ENCODE measurements at places on chromosomes 4 and X.

GRCh38 chrX:41110801-41111625, 25.8 kb downstream of the USP9X start:
- DNase-seq, result no peak

- DNase-seq, result no peak
Measured at GRCh38 chr4:186813377-186814068, 89.9 kb upstream of the FAT1 start.

GRCh38 chr4:36206603-36207311, 37.6 kb downstream of the ARAP2 start:
- DNase-seq, result no peak

GRCh38 chr4:143148521-143148920, 36.2 kb upstream of the USP38 start:
- DNase-seq, result no peak

DNA sequence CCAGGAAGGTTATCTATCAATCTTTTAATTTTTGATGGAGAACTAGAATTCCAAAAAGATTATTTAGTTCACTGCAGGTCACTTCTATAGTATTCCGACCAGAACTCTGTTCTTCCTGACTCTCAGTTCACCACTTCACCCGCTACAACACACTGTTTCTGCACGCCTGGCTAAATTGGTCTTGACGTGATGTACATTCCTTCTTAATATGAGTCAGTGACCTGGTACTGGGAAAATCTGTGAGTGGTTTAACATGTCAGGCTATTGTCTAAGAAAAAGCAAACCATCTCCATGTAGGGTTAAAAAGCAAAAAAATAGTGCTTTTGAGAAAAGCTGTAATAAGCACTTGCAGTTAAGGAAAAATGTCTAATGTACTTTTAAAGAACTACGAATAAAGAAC, 120.4 kb downstream of the NDST3 start:
- no peak for DNase-seq

DNA sequence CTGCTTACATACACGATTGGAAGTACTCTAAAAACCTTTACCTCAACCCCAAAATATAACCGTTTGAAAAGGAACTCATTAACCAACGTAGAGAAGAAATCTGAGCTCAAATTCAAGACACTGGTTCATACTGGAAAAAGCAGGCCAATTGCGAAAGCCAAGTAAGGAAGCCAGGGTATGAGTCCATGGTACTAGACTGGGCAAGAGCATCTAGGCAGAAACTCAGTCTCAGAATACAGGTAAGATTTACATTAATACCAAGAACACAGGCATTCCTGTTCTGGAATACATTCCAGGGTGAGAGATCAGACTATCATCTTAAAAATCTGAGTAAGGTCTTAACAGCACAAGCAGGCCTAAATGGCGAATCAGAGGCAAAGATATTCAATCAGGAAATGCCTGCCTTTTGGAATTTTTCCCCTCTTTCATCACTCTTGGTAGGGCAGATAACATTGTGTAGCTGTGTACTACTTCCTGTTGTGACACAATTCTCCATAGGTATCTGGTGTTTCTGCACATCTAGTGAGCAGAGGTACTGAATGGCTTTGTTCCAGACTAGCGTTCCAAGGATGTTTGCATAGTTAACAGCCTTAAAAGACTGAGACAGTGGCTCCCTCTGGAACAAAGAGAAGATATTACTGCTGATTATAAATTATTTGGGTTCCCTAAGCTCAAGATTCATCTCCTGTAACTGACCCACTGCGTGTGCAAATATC, 311.3 kb downstream of the PCDH19 start:
- DNase-seq, result no peak

- peak; percentile 95 for DNase-seq
Measured at GRCh38 chrX:13397878-13398818, 78.3 kb upstream of the ATXN3L start.

All from amniotic stem cell (primary cell).